ENCODE measurements at places on chromosomes 11 and 22. TPM values are rescaled to one million over a fixed set of nuclear protein-coding genes. Genes with fewer than 3 reads are reported as not detected.

The TTC28 gene
- 2.6 TPM for total RNA-seq

The MGAT3 gene
- 0.20 TPM for total RNA-seq

The VWCE gene
- total RNA-seq = 0.39 TPM

The DTX4 gene
- total RNA-seq = 4.1 TPM

The MAJIN gene
- total RNA-seq = not detected

The PVALB gene
- not detected for total RNA-seq

The ARHGAP42 gene
- total RNA-seq = 5.5 TPM

The LARGE1 gene
- total RNA-seq = 2.4 TPM

The ABCC8 gene
- total RNA-seq = 1.4 TPM

The B4GALNT4 gene
- 13.3 TPM for total RNA-seq

The GP1BB gene
- 1.2 TPM for total RNA-seq

The SHISAL1 gene
- total RNA-seq = 4.9 TPM

The ABTB2 gene
- 41.2 TPM for total RNA-seq

The TMEM151A gene
- 4.3 TPM for total RNA-seq

The SCN3B gene
- total RNA-seq = 0.08 TPM

The NKAPD1 gene
- total RNA-seq = 15.0 TPM

The HBG2 gene
- not detected for total RNA-seq

The TSPAN32 gene
- not detected for total RNA-seq

The VWA5A gene
- total RNA-seq = 0.16 TPM

The QSER1 gene
- total RNA-seq = 19.8 TPM

The ASPHD2 gene
- total RNA-seq = 1.3 TPM

The CLDN5 gene
- total RNA-seq = not detected

The C11orf42 gene
- total RNA-seq = not detected
